ACHN (cell line): ENCODE measurements at places on chromosomes 3 and 15.

DNA sequence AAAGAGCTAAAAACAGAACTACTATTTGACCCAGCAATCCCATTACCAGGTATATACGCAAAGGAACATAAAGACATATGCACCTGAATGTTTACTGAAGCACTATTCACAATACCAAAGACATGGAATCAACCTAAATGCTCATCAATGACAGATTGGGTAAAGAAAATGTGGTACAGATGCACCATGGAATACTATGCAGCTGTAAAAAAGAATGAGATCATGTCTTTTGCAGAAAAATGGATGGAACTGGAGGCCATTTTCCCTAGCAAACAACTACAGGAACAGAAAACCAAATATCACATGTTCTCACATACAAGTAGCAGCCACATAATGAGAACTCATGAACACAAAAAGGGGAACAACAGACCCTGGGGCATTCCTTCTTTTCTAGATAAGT, 208.9 kb upstream of the LRRFIP2 start:
- no peak for DNase-seq

- DNase-seq: peak; percentile 4
These were observed 6.8 kb downstream of the CHRM5 start for GRCh38 chr15:33975022-33975565.

DNA sequence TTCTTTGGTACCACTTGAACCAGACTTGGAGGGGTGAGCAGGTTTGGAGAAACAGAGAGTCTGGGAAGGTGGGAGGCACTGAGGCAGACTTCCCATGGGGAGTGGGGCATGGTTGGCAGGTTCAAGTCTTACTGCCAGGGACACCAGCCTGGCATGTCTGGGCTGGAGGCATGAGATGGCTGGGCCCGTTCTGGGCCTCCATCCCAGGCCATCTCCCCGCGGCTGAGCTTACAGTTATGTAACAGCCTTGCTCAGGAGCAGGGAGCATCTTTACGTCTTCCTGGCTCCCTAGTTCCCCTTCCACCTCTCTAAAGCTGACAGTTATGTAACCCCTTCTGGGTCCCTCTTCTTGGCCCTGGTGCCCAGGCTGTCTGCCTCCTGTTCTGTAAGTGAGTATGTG, 12.4 kb downstream of the VIPR1 start:
- no peak for DNase-seq

GRCh38 chr3:14517601-14518431, 22.3 kb downstream of the GRIP2 start:
- DNase-seq: no peak

DNA sequence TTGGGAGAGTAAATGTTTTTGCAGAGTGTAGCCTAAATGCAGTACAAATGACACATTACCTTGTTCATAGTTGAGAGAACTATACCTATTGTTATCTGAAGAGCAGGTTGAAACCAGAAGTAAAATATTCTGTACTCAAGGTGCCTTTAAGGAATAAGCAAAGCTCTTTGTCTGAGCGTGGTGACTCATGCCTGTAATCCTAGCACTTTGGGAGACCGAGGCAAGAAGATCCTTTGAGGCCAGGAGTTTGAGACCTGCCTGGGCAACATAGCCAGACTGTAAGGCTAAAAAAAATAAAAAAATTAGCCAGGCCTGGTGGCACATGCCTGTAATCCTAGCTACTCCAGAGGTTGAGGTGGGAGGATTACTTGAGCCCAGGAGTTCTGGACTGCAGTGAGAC, 2.2 kb upstream of the RNF13 start:
- DNase-seq: no peak

DNA sequence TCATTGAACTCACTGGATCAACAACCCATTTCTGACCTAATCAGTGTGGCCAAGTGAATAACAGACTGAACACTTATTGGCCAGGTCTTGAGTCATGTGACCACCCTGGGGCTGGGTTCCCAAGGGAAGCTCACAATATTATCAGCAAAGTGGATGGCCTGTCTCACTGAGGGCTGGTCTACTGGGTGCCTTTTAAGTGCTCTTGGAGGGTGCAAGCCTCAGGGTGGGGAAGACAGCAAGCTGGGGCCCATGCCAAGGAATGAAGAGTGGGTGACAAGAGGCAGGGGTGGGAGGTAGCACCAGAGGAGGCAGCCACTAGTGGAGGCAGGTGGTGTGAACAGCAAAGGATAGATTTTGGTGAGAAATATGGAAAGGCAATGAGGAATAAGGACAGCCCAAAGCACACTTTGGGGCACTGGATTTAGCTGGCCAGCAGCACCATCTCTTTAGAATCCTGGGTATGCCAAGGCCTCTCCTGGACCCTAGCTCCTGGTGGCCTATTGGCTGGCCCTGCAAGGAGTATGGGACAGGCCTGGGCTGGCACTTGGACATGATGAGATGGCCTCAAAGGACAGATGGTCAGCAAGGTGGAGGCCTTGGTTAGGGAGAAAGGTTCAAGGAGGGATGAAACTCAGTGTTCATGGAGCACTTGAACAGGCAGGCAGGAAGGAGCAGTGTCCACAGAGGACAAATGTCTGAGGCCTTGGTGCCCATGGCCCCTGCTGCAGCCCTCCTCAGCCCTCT, 34.2 kb downstream of the HMCES start:
- no peak for DNase-seq

DNA sequence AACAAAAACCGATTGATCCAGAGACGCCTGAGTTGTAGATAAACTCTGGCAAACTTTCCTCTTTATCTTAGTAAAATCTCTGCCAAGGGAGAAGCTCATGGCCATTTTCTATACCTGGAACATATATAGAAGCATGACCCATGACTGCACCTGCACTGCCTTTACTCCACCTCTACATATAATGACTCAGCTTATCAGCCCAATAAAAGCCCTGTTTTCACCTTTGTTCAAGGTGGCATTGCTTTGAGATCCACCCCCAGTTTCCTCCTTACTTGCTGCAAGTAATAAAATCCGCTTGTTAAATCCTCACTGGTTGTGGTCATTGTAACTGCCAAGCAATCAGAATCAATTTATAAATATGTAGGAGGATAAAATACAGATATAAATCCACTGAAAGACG, 1280.4 kb downstream of the NSUN3 start:
- DNase-seq: no peak

DNA sequence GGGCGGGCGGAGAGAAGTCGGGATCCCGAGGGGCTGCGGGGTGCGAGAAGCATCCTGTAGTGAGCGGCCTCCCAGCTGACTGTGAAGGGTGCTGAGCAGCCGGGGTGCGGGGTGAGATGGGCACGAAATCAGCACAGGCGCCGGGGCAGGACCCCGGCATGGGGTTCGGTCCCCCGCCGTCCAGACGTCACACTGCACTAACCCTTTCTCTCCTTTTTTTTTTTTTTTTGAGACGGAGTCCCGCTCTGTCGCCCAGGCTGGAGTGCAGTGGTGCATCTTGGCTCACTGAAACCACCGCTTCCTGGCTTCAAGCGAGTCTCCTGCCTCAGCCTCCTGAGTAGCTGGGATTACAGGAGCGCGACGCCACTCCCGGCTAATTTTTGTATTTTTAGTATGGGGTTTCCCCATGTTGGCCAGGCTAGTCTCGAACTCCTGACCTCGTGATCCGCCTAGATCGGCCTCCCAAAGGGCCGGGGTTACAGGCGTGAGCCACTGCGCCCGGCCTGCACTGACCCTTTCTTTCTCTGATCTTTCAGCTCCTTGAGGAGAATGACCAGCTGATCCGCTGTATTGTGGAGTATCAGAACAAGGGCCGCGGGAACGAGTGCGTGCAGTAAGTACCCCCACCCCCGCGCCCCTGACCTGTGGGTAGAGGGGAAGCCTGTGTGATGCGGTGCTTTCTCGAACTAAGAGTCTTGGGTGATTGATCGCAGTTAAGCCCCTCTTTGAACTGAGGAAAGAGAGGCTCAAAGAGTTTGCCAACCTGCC, 513 bp downstream of the SS18L2 start:
- DNase-seq: no peak

DNA sequence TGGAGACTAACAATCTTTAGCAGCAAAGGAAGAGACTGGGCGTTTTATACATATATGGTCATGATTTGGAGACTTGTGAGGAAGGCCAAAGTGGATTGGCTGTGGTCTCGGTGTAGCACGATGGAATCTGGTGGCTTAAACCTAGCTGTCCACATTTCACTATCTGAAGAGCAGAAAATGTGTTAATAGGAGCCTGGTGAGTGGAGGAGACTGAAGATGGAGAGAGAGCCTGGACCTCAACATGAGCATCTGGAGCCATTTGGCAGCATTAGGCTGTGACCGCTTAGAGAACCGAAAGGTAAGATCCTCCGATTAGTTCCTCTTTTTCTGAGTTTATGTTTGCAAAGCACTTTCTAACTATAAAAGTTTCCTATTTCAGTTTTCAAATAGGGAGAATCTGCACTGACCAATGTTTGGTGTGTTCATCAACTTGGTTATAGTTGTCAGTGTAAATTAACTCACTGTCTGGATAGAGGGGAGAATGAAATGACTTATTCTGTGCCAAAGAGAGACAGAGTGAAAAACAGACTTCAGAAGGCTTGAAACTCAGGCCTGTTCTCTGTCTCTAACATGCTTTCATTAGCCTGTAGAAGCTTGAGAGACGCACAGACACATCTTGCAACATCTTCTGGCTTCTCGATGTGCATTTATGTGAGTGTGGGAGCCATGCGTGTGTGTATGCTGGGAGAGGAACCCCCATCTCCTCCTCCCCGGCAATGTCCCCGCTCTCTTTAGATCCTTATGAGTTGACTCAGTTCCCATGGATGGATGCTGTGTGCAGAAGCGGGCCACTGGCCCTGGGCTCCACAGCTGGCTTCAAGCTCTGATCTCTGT, 244.7 kb upstream of the TBL1XR1 start:
- no peak for DNase-seq

DNA sequence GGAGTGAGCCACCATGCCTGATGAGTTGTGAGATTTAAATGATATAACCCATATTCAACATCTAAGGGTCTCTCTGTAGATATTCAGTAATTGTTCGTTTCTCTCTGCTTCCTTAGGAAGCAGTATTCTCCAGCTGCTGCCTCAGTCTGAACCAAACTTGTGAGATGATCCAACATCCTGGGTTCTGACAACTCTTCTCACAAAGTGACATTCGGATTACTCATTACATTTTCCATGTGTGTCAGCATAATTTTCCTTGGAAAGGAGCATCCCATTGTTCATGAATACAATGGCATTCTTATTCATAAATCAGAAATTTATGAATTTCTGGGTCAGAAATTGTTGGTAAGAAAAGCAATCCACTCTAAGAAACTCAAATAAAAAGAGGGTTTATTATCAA, 15.0 kb upstream of the SEC22A start:
- DNase-seq: no peak

- no peak for DNase-seq
These were observed 12.7 kb downstream of the KLF15 start for GRCh38 chr3:126344380-126345041.

- DNase-seq: no peak
These were observed 32.9 kb downstream of the EPHB3 start for GRCh38 chr3:184594371-184595001.

- peak; percentile 5 for DNase-seq
These were observed 128.0 kb downstream of the LRIG1 start for GRCh38 chr3:66372681-66373350.

DNA sequence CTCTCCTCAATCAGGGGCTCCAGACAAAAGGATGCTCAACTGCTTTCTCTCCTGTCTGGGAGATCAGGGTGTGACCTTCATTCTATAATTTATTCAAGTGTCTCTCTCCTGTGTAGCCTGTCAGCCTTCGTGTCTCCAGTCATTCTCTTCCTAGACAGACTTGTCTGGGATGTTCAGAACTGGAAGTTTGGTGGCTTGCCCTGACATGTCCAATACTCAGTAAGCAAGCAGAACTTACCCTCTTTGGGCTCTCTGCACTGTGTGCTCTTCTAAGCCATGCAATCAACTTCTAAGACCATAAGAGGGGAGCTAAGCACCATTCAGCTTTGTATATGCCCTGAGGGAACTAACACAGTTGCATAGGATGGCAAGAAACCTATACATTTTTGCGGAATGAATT, 14.1 kb downstream of the ACKR2 start:
- DNase-seq: no peak

GRCh38 chr15:47876986-47877385, 159.7 kb downstream of the SEMA6D start:
- DNase-seq: no peak

DNA sequence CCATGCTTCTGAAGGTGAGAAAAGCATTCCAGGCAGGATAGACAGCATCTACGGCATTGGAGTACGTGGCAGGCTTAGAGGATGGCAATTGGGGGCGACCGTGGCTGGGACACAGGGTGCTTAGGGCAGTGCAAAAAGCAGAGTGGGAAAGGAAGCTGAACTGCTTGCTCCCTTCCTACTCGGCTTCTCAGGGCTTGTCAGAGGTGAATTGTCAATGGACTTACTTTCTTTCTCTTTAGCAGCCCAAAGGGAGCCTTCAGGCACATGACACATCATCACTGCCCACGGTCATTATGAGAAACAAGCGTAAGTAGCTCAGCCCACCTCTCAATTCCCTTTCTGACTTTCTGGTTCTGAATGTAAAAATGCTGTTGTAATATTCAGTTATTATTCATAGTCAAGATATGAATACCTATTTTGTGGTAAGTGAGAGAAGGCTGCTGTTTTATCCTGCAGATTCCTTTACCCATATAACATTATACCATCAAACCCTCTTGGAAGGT, 84.3 kb downstream of the KLHL25 start:
- no peak for DNase-seq

DNA sequence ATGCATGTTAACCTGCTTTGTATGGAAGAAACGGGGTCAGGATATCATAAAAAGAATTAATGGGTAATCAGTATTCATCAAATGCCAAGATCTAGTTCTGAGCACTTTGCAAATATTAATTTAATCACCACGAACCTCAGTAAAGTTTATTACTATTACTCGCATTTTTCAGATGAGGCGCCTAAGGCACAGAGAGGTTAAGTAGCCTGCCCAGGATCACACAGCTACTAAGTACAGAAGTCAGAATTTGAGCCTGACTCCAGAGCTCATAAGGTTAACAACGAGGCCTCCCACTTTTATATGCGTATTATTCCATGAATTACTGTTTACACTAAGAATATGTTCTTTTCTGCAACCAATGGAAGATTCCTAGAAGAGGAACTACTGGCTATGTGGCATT, 109.6 kb upstream of the KLF13 start:
- DNase-seq: no peak

DNA sequence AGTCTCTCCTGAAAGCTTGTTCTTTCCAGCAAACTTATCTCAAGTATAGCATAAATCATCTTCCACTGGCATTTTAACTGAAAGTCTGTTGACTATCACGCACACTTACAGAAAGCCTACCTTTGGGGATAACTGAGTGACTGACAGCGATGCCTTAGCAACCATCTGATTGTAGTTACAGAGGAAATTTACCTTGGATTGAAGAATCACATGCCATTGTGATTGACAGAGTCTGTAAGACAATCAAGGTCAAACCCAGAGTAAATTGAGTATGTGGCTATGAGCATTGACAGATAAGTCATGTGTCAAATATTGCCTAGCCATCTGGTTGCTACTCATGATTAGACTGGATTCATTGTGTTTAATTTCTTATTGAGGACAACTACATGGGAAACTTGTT, 82.0 kb downstream of the CNTN4 start:
- no peak for DNase-seq

GRCh38 chr15:68289621-68290352, 12.2 kb downstream of the FEM1B start:
- DNase-seq: no peak
